ENCODE measurements at places on chromosomes 1 and 21.

DNA sequence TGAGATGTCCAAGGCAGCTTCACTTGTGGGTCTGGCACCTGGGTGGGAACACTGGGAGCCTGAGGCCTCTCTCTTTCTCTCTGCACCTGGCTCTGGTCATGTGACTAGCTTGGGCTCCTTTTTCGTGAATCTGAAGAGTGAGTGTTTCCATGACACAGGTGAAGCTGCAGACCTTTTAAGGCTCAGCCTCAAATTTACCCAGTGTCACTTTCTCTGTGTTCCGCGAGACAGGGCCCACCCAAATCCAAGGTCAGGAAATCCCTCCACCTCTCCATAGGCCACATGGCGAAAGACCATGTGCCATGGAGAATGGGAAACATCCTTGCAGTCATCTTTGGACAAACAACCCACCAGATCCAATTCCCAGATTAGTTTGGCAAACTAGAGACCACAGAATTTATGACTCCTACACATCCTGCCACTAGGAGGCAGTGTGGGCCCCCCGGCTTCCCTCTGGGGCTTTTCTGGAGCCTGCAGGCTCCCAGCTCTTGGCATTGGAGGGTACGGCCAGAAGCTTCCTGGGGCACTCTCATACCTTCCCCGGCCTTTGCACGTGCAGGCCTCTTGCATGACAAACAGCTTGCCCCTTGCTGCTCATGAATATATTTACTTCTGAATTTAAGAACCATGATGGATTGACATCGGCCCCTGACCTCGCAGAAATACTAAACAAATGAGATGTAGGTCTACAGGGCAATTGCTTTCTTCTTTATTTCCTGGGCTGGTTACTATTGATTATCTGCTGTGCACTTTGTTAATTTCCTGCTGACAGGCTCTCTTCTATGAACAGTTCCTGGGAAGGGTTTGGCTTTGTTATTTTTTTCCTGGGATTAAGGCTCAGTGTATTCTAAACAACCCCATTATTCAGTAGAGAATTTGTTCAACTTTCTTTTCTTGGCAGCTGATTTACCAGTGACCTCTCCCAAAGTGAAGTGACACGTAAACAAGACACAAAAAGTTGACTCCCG, 180.7 kb downstream of the KAZN start:
- no peak for DNase-seq

GRCh38 chr1:64598100-64598571, 128.2 kb downstream of the CACHD1 start:
- no peak for DNase-seq

DNA sequence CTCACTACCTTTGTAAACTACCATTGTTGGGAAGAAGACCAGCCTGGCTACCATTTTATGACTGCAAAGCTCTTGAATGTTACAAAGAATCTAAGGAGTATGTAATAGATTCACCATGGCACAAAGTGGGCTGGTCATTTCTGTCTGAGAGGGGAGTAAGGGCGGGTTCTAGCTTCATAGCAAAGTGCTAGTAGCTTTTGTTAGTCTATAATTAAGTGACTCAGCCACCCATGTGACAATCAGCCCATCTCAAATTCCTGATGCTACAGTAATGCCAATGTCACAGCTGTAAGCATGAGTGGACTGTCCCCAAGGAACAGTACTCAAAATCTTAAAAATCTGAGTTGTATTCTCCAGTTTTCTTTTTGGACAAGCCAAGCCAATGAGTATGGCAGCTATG, 15.4 kb upstream of the OTUD3 start:
- no peak for DNase-seq

DNA sequence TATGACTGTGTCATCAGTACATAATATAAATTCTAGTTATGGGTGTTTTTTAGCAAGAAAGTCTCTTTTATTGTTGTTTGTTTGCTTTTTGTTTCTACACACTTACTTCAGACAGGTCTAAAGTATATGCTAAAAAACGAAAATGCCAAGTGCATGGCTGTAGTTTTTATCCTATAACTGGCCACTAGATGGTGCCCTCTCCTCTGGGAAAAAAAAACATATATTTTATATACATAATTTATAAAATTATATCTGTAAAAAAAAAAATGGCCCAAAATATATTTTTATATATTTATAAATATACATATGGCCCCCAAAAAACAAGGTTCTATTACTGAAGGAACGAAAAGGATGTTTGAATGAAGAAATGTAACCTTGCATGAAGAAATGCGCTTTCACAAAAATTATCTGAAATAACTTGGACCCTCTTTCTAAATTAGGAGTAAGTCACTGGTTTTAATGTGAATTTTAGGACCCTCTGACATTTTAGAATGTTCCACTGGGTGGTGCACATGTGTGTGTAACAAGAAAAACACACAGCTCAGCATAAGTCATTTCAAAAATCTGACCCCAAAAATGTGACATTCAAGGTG, 93.5 kb downstream of the TTLL7 start:
- no peak for DNase-seq

- DNase-seq = no peak
Measured at GRCh38 chr1:233897325-233898162, 6.9 kb upstream of the SLC35F3 start.

GRCh38 chr21:35963920-35964451, 96.3 kb downstream of the SETD4 start:
- DNase-seq = no peak

DNA sequence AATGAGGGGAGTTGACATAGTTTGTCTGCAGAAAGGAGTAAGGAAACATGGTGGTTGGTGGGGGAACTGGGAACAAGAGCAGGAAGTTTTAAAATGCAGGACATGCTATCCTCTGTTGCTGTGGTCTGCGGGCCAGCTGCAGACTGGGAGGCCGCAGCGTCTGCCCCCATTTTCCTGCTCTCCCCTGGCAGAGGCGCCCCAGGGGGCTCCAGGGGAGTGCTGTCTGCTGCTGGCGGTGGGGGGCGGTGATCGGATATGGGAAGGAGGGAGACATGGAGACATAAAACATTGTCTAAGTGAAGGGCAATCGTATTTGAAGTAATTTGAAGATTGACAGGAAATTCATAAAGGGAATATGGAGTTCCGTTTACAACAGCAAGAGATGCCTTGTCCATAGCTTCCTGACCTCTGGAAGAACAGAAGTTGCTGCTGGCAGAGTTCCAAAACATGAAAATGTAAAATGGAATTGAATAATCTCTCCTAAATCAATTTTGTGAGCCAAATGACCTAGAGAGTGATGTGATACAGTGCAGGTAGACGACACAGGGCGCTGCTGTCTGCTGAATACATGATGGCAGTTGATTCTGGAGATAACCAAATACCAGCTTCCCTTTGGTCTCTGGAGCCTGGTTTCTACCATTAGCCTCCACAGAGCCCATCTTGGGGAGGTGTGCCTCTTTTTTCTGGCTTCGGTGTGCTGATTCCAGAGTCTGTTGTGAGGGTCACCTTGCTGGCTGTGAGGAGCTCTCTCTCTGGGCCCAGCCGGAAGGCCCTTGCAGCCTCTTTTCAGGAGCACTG, 61.0 kb downstream of the PCBP3 start:
- no peak for DNase-seq

GRCh38 chr1:160624464-160624863, 22.4 kb downstream of the SLAMF1 start:
- DNase-seq = no peak

DNA sequence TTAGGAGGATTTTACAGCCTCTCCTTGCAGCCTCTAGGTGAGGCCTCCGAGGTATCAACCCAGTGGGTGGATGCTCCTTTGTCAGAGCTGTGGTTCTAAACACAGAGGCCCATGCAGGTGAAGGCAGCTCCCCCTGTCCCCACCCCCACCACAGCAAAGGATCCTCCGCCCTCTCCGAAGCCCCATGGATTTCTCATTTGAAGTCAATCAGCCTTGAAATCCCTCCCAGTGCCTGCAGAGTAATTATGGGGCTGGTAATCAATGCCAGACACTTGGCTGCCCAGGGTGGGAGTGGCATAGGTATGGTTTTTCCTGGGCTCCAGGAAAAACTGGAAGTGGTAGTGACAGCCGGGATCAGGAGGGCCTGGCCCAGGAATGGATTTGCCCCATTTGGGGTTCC, 119.5 kb upstream of the CSF3R start:
- DNase-seq = no peak

DNA sequence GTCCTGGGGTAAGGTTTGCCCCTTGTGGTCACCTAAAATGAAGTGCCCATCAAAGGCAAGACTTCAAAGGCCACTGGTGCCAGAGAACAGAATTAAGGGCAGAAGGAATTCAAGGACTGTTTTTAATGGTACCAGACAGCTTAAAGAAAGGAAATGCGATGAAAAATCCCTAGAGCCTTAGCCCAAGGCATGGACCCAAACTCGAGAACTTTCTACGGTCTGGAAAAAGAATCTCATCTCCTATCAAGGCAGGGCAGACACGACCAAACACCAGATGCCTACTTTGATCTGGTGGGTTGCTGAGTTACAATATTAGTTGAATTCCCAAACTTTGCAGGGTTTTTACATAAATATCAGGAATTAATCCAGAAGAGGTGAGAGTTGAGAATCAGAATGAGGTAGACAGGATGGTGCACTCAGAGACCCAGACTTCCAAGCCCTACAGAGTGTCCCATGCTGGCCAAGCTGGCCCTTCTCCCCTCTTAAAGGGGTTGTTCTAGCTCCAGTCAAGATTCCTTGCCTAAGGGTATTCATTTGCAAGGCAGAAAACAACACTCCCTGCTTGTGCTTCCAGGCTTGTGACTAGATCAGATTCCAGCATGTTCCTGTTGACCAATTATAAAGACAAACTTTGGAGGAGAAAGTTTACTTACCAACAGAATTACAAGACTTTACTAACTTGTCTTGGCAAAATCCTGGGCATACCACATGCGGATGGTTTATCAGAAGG, 48.0 kb downstream of the EDN2 start:
- no peak for DNase-seq

DNA sequence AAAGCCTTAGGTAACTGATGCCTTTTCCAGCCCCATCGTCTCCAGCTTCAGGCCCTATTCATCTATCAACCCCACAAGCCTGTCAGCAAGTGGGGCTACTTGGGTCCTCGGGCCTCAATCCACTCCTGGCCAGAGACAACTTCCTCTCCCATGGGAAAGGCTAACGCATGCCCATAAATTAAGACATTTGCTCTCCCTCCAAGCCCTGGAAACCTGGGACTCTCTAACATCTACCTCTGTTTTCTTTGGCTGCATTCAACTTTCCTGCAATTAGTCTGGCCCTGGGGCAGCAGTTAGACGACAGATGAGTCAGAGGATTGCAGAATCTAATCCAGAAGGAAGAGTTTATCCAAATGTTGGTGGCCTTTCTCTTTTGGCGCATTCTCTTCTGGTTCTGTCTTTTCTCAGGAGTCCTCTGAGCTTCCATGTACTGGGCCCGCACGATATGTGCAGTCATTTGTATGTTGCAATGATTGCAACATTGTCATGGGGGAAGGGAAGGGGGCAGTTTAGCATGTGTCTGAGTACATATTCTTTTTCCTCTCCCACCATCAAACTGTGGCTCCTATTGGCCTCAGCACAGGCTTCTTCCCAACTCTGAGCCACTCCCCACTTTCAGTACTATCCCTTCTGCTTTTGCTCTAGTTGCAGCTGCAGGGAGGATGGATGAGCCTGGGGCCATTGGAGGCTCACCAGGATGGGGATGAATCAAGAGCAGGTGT, 54.4 kb downstream of the NAV1 start:
- peak; percentile 98 for DNase-seq

- DNase-seq = no peak
Measured at GRCh38 chr1:233081735-233082134, 131.3 kb downstream of the NTPCR start.

DNA sequence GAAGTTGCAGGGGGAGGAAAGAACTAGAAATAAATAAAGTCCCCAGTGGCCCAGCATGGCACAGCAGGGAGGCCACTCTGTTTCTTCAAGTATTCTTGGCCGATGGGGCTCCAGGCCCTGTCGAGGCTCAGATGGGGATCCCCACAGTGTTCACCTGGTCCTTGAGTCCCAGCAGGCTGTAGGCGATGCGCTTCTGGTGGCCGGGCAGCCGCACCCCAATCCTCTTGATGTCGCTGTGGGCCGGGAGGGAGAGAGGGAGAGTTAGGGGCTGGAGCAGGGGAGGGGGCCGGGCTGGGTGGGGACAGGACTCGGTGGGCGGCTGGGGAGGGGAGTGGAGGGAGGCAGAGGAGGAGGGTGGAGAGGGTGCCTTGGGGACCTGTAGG, 30.8 kb downstream of the EPHA2 start:
- DNase-seq = no peak

- no peak for DNase-seq
Measured at GRCh38 chr1:212226467-212226866, 58.7 kb upstream of the PPP2R5A start.

DNA sequence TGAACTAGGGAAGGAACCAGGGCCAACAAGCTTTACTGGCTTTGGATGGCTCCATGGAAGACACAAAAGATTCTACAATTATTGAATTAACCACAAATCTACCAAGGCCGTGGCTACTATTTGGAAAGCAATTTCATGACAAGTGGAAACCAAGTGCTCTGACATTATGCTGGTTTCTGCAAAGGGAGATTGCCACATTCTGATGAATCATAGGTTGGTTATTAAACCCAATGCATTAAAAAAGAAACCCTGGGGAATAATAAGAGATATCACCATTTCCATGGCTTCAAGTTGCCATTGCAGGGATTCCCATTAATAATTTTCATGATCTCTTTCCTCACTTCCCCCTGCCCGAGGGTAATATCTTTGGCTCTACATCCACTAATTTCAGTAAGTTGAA, 359.2 kb upstream of the NCAM2 start:
- DNase-seq = no peak

- no peak for DNase-seq
Measured at GRCh38 chr1:189936861-189937260, 540.8 kb downstream of the BRINP3 start.

- no peak for DNase-seq
Measured at GRCh38 chr1:27136998-27137542, 17.9 kb downstream of the SLC9A1 start.

DNA sequence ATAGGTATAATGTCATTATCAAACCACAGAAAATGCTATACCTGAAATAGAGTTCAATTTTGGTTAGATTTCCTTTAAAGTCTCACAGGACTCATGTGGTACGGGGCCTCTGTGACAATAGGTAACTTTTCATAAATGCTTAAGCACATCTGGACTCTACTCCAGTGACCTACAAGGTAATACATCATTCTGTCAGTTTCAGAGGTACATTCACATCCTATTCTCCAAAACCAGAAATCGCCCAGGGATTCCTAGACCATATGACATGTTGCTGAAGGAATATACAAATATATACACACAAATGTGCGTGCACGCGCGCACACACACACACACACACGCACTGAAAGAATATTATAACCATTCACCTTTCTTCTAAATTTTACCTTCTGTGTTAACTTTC, 311.8 kb downstream of the SMYD3 start:
- no peak for DNase-seq

DNA sequence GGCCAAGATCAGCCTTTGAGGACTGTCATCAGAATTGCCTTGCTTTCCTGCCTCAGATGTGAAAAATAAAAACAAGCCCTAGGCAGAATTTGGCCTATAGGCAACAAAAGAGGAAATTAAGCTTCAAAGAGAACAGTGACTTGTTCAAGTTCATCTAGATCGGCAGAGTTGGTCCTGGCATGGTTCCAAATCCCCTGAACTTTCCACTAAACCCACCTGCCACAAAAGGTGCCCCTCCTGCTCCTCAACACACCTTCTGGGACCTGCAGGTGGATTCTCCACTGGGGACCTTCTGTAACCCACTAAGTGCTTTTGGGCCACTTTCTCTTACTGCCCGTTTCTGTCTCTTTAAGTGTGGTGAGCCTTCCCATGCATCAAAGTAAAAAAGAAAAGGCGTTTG, 42.5 kb upstream of the LRRN2 start:
- peak; percentile 31 for DNase-seq

- no peak for DNase-seq
Measured at GRCh38 chr1:234776256-234776875, 166.4 kb upstream of the IRF2BP2 start.

GRCh38 chr21:41437729-41438128, 11.7 kb downstream of the MX1 start:
- peak; percentile 37 for DNase-seq

GRCh38 chr1:167344615-167345385, 124.1 kb downstream of the POU2F1 start:
- no peak for DNase-seq

Measured in vagina (tissue), 2 donors.